Peyer's patch (tissue), 4 donors: ENCODE measurements at places on chromosomes 3 and 15. TPM values are rescaled to one million over a fixed set of nuclear protein-coding genes. Genes with fewer than 3 reads are reported as not detected.

- DNase-seq = no peak
Measured at GRCh38 chr3:22117751-22118346, 366.8 kb upstream of the ZNF385D start.

DNA sequence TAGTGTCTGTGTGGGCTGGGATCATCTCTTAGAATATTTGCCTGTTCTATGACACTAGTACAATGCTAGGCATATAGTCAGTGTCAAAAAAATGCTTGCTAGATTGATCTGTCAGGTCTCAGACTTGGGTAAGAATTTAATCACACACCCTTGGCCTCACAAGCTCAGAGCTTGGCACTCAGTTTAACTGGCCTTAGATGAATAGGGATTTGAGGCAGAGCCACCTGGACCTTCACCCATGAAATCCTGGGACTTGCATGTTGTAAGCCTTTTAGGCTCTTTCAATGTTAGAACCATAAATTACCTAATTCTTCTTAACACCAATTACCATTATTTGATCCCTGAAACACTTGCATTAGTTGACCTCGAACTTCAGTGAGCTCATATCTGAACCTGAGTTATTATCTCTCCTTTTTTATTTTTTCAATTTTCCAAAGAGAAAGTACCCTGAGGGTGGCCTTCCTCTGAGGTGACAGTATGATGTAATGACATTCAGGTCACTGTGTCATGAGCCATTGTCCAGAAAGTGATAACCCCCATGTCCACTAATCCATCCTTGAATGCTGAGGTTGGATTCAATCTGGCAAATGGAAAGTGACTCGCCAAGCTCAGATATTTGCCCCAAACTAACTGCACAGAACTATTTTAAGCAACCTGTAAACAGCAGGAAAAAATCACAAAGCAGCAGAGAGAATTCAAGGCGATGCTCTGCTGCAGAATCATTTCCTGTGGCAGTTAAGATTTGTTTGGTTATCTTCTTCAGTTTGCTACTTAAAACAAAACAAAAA is 615.2 kb upstream of the NR2F2 start:
- DNase-seq = no peak

GRCh38 chr3:39216176-39216790 is 23.9 kb upstream of the XIRP1 start:
- DNase-seq = no peak

PPP1R14D gene
- total RNA-seq = 217 TPM

SLCO2A1 gene
- 15.9 TPM for total RNA-seq

- no peak for DNase-seq
Measured at GRCh38 chr15:36361351-36361870, 218.0 kb upstream of the CDIN1 start.

DNA sequence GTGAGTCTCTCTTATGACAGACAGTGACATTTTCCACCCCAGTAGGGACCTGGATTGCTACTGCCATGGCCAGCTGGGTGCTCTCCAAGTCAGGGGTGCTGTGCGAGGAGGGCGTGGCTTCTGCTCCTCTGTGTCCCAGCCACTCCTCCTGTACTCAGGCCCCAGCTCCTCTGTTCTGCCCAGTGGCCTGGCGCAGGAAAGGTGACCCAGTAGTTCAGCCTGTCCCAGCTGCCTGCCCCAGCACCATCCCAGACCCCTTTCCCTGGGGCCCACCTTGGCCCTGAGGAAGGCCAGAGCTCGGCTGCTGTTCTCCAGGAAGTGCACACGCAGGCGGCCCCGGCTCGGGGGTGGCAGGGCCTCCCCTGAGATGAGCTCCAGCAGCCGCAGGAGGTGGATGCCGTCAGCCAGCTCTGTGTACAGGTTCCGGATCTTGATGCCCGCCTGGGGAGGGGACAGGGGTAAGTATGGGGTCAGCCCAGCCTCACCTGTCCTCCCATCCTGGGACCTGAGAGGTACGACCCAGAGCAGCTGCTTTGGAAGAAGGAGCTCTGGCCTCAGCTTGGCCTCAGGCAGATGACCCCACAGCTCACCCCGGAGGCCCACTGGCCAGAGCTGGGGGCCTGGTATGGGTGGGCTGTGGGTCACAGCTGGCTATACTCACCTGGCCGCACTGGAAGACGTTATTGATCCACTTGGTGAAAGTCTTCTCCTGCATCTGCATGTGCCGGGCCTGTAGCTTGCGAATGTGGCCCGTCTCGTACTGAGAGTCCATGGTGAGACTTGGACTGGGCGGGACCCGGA is 1.0 kb downstream of the SPTBN5 start:
- DNase-seq = no peak

DNA sequence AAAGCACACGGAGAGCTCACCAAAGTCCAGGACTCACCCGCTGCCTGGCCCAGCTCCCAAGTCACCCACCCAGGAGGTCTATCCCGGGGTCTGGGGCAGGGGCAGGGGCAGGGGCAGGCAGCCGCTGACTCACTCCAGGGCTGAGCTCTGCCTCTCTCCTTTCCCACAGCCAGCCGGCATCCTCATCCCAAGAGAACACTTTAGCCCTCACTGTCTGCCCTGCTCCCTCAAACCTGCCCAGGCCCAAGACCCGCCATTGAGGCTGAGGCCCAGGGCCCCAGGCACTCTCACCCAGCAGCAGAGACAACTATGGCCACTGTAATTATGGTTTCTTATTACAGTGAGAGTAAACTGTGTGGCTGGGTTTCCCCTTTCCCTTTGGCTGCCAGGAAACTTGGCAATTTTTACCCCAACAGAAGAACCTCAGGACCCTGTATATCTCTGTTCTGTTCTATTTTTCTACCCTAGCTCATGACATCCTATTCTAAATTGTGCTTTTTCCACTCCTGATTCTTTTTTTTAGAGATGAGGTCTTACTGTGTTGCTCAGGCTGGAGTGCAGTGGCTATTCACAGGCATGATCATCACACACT is 53.0 kb downstream of the IQSEC1 start:
- DNase-seq = no peak
